ENCODE measurements at places on chromosomes 11 and 22.

GRCh38 chr11:13284776-13285588, 7.4 kb downstream of the BMAL1 start:
- DNase-seq: no peak

DNA sequence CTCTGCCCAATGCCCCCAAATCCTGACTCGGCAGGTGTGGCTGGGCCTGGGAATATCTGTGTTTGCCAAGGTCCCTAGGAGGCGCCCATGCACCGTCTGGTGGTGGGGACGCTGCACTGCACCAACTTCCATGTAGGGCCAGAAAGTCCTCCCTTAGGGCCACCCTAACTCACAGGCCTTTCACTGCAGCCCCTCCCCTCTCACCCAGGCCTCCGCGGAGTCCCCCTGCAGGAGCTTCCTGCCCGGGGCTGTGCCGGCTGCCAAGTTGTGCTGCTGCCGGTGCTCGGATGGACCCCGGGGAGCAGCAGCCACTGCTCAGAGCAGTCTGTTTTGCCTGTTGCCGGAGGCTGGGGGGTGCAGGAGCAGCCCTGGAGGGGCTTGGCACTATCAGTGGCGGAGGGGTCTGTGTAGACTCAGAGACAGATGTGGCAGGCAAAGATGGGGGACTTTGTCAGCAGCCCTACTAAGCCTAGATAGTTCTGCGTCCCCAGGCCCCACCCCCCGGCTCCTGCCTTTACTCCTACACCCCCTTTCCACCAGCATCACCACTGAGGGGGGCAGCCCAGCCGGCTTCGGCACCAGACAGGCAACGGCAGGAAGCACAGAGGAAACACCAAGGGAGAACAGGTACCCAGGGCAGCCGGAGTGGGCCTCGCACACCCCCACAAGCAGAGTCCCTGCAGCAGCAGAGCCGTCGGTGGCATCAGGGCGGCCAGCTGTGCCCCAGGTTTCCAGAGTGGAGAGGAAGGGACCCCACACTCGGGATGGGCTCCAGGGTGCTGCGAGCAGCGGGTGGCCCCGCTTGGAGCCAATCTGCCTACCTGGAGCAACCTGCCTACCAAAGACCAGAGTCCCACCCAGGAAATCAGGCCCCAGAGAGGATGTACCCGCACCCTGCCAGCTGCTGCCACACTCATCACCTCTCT, 124.3 kb downstream of the TRIM29 start:
- no peak for DNase-seq

- no peak for DNase-seq
Measured at GRCh38 chr22:20653012-20653794, 120.7 kb upstream of the SERPIND1 start.

DNA sequence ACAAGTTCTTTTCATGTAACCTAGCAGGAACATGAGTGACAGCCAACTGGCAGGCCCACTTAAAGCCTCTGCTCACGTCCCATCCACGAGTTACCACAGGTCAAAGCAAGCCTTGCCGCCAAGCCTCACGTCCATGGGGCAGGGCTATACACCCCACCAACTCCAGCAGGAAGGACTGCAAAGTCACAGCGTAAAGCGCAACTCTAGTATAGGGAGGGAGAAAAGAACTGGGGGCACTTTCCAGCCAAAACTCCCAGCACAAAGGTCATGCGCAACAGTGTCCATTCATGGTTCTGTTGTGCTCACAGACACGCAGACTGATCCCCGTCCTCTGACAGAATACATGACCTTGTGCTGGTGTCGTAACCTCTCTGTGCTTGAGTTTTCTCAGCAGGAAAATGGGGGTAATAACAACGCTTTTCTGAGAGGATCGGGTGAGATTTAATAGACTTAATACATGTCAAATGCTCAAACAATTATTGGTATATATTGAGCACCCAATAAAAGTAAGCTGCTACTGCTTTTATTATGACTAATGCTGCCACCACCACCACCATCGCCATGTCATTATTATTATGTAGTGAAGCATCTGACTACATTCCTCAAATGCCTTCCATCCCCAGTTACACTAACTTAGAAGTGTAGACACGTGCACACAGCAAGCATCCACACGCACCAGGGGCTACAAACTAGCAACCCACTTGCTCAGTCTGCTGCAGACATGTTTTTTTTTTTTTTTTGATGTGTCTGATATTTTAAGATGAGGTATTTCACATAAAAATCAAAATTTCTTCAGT, 104.4 kb upstream of the PARVA start:
- DNase-seq: no peak

DNA sequence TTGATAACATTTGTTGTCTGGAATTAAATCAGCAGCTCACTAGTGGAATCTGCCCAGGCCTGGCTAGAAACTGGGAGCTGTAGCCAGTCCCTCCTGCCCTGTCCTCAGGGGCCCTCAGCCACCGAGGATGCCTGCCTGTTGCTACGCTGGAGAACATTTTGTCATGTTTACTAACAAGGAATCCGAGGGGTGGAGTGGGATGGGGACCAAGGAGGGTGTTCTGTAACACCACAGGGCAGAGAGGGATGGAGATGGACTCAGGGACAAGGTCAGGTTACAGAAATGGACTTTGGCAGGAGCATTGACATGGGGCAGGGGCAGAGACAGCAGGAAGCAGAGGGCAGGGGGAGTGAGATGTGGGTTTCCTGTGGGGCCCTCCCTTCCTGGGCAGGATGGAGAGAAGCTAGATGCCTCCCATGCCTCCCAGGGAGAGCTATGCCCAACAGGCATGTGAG, 45.8 kb upstream of the AMPD3 start:
- DNase-seq: no peak

DNA sequence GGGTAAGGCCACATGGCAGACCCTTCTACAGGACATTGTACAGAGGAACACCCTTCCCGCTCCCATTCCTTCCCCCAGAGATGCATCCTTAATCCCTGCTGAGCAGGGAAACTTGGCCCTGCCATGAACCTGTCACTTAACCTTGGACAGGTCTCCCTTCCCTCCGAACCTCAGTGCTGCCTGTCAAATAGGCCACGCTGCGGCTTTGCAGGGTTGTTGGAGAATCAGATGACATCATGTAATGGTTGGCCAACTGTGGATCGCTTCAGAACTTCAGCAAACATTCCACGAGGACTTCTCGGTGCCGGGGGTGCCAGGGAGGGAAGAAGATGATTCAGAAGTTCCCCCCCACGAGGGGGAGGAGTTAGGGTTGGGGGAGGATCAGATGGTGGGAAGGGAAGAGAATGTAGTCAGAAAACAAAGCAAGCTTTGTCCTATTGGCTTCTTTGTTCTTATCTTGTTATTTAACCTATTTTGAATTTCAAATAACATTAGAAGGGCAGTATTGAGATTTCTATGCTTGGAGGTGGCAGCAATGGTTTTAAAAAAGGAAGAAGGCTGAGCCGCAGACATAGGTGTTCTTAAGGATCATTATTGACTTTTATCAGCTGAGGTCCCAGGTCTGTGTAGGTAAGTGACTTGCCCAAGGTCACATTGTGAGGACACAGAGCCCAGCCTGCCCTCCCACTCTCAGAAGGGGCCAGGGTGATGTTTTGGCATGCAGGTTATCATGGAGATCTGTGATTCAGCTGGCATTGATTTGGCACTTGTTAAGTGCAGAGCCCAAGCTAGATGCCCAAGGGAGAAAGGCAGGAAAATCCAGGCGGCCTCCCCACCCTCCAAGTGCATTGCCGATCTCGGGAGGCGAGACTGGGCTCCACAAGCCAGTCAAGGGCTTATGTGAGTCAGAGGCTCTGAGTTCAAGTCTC, 3.1 kb downstream of the CDC42EP1 start:
- DNase-seq: no peak

- no peak for DNase-seq
Measured at GRCh38 chr22:49097966-49098365, 729.7 kb downstream of the BRD1 start.
